Kidney (tissue), 22 donors: ENCODE measurements at places on chromosomes 11 and 22. TPM values are rescaled to one million over a fixed set of nuclear protein-coding genes. Genes with fewer than 3 reads are reported as not detected.

DNA sequence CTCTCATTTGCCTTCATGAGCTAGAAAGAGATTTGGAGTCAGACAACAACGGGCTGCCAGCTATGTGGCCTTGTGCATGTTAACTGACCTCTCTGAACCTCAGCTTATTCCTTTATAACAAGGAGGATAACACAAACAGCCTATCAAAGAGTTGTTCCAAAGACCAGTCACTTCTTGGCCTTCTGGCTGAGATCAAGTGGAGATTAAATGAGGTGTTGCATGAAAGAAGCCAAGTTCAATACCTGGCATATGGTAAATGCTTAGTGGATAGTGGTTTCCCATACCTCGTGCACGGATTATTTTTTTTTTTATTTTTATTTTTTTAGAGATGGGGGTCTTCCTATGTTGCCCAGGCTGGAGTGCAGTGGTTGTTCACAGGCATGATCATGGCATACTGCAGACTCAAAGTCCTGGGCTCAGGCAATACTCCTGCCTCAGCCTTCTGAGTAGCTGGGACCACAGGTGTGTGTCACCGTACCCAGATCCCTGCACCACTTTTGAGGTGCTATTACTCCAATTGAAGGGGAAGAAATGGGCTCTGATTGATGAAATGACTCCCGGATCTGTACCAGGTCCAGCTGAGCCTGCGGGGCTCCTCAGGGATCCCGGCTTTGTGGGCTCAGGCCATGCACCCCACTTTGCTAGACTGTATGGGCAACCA is 4.9 kb downstream of the LGALS1 start:
- DNase-seq, result no peak

DNA sequence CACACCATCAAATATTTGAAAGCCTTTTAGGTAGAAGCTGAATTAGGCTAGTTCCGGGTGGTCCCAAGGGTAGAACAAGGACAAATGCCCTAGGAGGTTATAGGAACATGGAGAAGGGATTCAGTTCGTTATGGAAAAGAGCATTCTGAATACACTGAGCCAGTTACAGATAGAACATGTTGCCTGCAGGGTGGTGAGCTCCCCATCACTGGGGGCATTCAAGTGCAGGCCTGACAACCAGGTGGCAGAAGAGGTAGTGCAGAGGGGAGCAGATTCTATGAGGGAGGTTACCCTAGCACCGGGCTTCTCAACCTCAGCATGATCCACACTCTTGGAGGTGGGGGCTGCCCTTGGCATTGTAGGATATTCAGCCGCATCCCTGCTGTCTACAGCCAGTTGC is 24.2 kb downstream of the LIF start:
- DNase-seq, result no peak

DNA sequence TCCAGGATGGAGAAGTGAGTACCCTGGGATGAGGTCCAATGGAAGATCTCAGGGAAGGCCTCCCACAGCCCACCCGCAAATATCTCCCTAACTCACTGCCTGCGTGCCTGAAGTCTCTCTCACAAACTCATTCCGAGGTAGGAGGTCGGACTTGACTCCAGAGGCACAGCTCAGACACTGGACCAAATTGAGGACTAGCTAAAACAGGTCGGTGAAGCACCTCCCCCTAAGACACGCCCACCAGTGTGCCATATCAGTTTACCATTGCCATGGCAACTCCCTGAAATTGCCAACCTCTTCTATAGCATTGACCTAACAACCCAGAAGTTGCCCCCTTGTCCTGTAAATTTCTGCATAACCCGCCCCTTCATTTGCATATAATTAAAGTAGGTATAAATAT is 17.5 kb downstream of the RPL3 start:
- no peak for DNase-seq

DNA sequence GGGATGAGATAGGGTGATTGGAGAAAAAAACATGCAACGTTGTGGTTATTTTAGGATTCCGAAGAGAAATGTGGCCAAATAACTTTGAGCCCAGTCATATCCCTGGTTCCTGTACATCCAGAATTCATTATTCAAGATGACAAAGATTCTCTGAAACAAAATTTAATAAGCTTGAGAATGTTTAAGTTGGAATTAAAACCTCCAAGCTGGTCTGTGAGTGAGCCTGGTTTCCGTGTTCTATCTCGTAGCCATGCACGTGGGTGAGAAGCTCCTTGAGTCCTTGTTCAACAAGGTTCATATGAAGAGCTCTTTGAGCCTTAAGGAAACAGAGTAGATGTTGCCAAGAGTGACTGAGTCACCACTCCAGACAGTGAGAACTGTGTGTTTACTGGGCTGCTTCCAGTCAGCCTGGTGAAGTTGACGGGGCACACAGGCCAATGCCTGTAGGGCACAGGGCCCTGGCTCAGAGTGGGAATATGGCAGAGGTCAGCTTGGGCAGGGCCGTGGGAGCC is 206.5 kb downstream of the NAV2 start:
- DNase-seq, result no peak

- no peak for DNase-seq
Observed at GRCh38 chr11:2121227-2122130, 17.7 kb downstream of the IGF2 start.

DNA sequence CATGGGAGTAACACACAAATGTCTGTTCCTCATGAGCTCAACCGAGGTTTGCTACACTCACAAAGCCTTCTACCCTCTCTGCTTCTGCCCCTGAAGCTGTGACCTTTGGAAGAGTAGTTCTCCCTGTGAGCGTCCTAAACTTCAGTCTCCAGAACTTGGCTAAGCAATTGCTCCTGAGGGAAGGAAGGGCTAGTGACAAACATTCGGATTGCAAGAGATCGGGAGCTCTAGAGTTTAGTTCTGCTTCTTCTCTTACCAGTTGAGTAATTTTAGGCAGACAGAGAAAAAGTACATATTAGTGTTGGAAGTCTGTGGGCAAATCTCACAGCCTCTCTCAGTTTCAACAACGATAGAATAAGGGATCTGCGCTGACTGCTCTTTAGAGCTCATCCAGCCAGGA is 27.3 kb upstream of the ELF5 start:
- DNase-seq, result no peak

SYT9 gene
- polyA plus RNA-seq, result 2.7 TPM
